ENCODE measurements at places on chromosomes 4 and X.

DNA sequence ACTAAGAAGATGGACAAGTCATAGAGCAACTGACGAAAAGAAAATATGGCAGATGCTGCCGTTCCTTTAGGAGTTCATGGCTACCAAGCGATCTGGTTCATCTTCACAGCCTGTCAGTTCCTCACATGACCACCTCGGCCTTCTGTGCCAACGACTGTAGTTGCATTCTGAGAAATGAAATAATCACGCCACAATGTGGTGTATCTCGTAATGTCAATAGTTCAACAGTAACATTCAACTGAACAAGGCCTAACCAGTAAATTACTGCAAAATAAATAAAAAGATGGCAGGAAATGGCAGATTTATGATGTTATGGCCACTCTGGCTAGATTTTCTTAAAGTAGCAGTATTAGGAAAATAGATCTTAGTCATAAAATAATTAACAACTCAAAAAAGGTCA lies 4.4 kb downstream of the GPRIN3 start:
- DNase-seq = no peak

GRCh38 chr4:169557061-169557636 lies 55.2 kb downstream of the NEK1 start:
- DNase-seq = peak; percentile 14

DNA sequence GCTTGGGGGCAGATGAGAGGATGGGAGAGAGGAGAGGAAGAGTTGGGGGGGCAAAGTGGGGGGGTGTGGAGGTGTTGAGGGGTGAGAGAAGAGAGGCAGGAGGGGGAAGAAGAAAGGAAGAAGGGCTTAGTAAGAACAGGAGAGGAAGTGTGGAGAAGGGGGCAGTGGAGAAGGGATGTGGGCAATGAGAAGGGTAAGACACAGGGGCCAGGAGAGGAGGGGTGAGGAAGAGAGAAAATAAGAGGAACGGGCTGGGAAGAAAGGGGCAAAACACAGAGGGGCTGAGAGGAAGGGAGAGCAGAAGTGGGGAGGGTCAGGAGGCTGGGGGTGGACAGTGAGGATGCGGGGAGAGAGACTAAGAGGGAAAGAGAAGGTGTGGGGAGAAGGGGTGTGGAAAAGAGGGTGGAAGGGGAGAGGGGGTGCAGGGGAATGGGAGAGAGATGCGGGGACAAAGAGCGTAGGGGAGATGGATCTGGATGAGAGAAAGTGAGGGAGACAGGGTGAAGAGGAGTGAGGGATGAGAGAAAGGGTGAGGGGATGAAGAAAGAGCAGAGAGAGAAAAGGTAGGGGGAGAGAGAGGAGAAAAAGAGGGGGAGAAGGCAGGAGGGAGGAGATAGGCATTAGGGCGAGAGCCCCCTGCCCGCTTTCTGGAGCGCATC lies 12.9 kb downstream of the SH3KBP1 start:
- no peak for DNase-seq

DNA sequence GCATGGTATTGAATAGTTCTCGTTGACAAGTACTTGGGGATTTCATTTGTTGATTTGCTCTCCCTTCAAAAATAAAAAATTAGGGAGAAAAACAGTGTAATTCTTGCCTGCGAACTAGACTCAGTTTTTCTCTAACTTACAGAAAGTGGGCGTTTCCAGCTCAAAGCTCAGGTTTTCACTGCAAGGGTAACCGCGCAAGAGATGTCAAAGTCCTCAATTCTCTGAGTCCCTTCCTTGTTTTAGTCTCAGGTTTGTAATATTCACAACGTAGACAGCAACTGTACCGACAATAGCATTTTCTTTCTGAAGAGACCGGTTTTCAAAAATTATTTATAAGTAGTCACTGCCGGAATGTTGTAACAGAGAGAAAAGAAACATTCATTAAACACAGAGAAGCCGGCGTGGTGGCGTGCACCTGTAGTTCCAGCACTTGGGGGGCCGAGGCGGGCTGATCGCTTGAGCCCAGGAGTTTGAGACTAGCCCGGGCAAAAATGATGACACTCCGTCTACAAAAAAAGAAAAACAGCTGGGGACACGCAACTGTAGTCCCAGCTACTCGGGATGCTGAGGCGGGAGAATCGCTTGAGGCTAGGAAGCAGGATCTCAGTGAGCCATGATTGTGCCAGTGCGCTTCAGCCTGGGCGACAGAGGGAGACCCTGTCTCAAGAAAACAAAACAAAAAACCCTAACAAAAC lies 774 bp downstream of the ZCCHC4 start:
- DNase-seq = no peak

DNA sequence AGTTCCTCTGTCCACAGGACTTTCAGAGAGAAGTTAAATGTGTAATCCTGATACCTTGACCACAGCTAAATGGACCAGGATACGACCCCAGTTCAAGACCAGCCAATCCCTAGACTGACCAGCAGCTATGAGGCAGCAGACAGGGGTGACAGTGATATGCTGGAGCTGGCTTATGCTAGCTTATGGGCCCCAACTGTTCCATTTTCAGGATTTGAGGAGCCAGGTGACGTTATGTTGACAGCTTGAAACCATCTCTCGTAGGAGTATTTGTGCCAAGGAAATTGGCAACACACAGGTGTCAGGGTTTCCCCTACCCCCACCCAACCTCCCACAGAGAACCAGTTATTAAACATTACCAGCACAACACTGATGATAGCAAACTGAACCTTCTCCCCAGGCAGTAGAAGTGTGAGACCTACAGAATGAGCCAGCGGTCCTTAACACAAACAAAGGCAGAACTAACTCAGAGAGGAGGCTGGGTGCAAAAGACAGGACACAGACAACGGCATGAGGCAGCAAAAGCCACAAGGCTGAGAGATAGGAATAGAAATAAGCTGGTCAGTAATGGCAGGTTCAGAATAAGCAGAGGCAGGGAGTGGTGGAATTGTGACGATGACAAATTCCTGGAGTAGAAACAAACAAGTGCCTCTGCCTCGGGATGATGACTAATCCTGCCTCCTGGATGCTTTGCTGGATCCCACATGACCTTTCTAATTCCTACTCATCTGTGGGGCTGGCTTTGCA lies 85.6 kb upstream of the CPEB2 start:
- DNase-seq = peak; percentile 19

All from fibroblast of skin of right quadriceps (primary cell).